ENCODE measurements at places on chromosomes 1 and 21.

- DNase-seq, result peak; percentile 66
Measured at GRCh38 chr1:201481761-201482493, 12.9 kb upstream of the PHLDA3 start.

GRCh38 chr21:17460094-17460493 lies 52.7 kb upstream of the CXADR start:
- no peak for DNase-seq

GRCh38 chr1:92211166-92211565 lies 6.5 kb upstream of the C1orf146 start:
- DNase-seq, result peak; percentile 71

DNA sequence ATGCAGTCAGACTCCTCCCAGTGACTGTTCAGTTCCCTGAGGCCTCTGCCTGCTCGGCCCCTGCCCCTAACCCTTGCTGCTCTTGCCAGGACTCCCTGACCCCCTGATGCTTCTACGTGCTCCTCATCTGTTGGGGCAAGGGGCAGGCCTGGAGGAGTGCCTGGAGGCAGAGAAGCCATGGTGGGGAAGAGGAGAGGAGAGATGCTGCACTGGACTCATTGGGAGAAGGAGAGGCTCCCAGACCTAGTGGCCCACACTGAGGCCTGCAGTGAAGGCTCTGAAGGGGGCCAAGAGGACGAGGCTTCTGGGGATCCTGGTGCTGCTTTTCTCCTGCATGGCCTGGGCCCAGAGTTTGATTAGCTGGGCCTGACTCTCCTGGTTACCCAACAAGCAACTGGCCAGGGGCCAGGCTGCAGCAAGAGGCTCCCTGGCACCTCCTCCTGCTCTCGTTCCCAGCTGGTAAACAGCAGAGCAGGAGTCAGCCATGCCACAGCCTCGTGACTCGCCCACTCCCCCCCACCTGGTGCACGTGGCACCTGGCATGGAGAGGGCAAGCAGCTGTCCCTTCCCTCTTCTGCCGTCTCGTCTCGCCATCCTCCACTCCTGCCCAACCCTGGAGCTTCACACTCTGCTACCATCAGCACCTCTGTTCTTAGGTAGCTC lies 847 bp upstream of the RORC start:
- peak; percentile 27 for DNase-seq

- no peak for DNase-seq
Measured at GRCh38 chr1:59139396-59139795, 157.5 kb upstream of the FGGY start.

DNA sequence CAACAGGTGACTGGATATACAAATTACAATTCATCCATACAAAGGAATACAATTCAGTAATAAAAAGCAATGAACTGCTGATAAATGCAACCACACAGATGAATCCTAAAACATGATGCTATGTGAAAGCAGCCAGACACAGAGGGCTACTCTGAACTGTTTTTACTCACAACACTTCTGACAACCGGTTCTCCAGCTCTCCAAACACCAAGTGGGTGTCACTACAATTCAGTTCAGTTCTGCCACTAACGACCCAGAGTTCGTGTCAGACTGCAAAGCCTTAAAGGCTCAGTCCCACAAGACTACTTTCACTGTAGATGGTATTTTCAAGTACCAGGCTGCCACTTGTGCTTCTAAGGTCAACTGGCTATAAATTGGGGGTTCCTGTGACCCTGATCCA lies 119.4 kb downstream of the SLC16A1 start:
- DNase-seq, result no peak

DNA sequence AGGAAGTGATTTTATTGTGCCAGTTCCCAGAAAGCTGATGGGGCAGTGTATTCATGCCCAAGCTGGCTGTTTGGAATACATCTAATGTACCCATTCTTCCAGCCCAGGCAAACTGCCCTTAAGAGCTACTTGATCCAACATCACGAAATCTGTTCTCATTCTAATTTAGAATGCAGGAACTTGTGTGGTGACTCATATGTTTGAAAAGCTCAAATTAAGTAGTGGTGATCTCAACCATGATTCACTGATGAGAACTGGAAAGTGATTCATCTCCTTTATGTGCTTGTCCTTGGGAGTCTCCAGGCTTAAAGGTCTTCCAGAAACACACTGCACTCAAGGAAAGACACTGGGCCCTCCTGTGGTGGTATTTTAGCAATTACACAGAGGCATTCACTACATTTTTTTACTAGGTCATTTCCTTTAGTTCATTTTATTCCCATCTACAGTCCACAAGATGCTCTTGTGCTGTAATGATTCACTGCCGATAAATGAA lies 65.4 kb downstream of the RPE65 start:
- DNase-seq, result peak; percentile 99

DNA sequence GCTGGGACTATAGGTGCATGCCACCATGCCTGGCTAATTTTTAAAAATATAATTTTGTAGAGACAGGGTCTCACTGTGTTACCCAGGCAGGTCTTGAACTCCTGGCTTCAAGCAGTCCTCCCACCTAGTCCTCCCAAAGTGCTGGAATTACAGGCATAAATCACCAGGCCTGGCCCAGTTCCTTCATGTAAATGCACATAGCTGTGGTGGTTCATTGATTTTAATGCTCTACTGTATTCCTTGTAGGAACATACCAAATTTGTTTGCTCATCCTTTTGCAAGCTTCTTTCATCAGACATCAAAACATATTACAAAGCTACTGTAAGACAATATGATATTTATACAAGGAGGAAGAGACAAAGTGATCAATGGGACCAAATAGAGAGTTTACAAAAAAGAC lies 237.5 kb upstream of the ESRRG start:
- DNase-seq, result no peak

GRCh38 chr1:37478451-37478881 lies 4.1 kb downstream of the ZC3H12A start:
- peak; percentile 82 for DNase-seq

DNA sequence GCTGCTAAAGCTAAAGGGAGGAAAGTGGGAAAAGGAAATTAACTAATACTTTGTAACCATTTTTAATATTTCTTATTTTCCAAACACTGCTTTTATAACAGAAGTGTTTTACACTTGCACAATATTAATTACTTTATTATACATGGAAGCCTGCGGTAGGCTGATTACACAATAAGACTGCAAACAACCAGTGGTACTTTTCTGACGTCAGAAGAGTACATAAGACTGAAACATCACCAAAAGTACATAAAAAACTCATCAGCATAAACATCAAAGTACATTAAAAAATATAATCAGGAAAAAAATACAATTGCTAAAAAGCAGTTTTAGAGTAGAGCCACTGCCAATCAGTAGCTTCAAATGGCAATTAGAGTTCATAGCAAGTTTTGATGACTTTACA lies 4.6 kb downstream of the ZNF281 start:
- DNase-seq, result no peak

GRCh38 chr1:46422261-46422871 lies 28.2 kb downstream of the FAAH start:
- no peak for DNase-seq

DNA sequence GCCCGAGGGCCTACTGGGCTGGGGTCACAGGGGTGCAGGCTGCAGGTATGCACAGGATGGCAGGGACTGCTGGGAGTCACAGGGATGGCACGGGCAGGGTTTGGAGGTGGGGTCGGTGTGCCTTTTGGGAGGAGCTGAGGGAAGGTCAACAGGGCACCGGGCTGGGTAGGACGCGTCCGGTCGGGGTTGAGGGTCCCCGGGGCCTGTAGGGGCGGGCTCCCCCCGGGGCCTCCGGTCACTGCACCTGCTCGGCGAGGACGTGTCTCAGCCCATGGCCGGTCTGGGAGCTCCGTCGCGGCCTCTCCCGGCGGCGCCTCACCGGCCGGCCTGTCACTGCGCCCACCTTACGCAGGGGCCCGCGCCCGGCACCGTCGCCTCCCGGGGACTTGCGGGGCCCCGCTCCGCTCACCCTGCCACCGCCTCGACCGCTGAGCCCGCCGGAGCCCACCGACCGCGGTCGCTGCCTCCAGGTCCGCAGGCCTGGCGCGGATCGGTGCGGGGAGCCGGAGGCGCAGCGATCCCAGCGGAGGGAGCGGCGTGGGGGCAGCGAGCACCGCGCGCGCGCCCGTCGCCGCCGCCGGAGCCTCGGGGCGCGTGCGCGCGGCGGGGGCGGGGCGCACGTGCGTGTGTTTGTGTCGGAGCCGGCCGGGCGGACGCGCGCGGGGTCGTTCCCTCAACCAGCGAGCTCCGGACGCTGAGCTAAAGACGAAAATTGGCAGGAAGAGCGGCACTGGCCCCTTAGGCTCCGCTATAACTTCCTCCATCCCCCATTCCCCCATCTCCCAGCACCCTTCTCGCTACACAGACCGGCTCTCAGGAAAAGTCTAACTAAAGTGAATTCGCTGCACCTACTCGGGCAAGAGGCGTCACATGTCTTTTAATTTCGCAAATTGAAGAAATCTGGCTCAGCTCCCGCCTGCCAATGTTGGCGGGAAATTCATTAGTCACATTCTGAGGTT lies at the start of gene AMIGO1:
TSS of gene AMIGO1 (minus strand) at position 552 of the 959 bp plus-strand sequence. CDS start 815 bp downstream, outside the sequence.
- no peak for DNase-seq

- peak; percentile 53 for DNase-seq
Measured at GRCh38 chr1:205907794-205908193, 35.5 kb downstream of the SLC26A9 start.

GRCh38 chr1:61605607-61606321 lies 119.2 kb downstream of the TM2D1 start:
- DNase-seq, result peak; percentile 41

- no peak for DNase-seq
Measured at GRCh38 chr1:1052003-1052840, 21.9 kb downstream of the RNF223 start.

GRCh38 chr1:216005916-216006315 lies 417.3 kb downstream of the USH2A start:
- DNase-seq, result peak; percentile 8

- peak; percentile 13 for DNase-seq
Measured at GRCh38 chr1:199687321-199687720, 340.2 kb upstream of the NR5A2 start.

DNA sequence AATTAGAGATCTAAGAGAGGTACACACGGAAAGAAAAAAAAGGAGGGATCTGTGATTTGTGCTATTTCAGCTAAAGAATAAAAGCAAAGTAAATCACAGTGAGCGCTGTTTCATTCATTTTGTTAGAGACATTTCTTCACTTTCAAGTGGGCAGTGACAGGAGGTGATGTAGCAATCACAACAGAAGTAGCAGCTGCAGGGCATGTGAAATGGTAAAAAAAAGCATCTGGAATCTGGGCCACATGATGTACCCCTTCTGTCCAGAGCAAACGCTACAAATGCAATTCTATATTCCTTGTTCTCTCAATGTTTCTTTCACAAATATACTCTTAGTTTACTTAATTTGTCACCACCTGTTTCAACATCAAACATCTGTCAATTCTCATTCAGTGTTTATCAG lies 786.5 kb downstream of the LRRIQ3 start:
- DNase-seq, result no peak

DNA sequence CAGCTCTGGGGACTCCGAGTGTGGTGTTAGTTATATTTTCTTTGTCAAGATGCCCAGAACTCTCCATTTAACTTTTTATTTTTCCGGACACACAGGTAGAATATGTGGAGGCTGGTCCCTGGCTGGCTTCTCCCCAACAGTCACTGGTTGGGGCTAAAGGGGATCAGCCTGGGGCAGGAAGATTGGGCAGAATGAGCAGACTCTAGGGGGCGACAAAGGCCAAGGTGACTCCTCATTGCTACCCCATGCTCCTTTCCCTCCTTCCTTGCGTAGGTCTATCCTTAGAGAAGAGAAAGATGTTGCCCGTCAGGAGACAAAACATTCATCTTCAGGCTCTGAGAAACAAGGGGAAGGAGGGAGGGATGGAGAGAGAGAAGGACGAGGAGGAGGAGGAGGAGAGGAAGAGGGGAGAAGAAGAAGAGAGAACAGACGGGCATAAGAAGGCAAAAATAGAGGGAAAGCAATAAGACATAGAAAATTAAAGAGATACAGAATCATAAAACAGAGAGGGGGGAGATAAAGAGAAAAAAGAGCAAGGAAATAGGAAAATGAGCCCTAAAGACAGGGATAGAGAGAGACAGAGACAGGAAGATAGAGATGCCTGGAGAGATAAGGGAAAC lies 89.9 kb downstream of the FOXD2 start:
- DNase-seq, result peak; percentile 4

GRCh38 chr1:152757747-152758146 lies at the start of gene KPRP:
TSS of gene KPRP (plus strand) at chr1:152758025. CDS start at chr1:152759589, 1,564 bp downstream.
- no peak for DNase-seq

DNA sequence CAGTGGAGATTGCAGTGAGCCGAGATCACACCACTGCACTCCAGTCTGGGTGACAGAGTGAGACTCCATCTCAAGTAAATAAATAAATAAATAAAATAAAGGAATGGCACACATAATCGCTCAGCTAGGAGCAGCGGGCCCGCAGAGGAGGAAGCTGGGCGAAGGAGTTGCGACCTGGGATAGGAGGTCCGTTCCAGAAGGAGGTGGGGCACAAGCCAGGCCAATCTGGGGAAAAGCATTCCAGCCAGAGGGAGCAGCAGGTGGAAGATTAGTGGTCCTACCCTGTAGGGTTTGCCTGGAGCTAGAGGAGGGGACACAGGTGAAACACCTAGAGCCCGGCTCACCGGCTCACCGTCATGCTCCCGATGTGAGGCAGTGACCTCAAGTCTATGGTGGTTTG lies 40.3 kb upstream of the CASZ1 start:
- no peak for DNase-seq

DNA sequence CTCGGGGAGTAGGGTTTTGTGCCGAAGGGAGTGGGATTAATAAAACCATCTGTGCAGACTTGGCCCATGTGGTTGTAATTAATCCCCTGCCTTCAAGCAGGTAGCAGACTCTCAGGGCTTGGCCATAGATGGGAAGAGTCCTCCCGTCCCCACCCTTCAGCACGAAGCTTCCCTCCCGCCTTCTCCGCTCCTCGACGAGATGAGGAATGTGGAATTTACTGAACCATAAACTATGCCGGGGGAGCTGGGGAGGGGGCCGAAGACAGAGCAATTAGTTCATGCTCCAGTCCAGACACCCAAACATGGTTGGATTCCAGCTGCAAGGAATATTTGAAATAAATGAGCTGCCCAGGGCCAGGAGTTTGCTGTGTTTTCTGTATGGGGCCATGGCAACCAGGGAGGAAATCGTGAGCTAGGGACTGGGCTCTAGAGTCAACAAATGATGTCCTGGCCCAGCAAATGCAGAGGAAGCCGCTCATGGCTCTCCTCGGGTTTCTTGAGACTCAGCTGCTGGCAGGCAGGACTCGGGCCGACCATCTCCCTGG lies 78.8 kb downstream of the SPSB1 start:
- peak; percentile 15 for DNase-seq

GRCh38 chr1:41021526-41022308 lies at the start of gene SLFNL1:
TSS of gene SLFNL1 (minus strand) at chr1:41021725. CDS start at chr1:41020660, 1,065 bp downstream.
- peak; percentile 19 for DNase-seq

DNA sequence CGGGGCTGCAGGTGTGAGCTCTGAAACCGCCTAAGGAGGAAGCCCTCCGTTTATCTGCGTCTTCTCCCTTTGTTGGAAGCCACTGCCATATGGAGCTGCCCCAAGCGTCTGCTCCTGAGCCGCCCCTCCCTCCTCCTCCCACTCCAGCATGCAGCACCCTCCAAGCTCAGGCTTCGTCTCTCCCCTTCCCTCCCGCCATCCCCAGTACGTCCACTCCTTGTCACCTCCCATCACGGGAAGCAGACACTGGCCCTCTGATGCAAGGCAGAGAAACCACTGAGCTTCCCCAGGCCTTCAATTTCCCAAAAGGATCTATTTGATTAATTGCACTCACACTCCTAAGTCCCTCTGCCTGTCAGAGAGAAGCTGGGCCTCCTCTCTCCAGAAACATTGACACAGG lies 52.5 kb downstream of the NFASC start:
- DNase-seq, result no peak

Measured in HFFc6 (cell line).